ENCODE measurements at places on chromosomes 11 and 22. TPM values are rescaled to one million over a fixed set of nuclear protein-coding genes. Genes with fewer than 3 reads are reported as not detected.

- H3K27me3 ChIP-seq = no peaks in the 10 kb centered on the region
- DNase-seq = no peak
- H3K4me3 ChIP-seq = no peak overlapping the region
- no peaks in the 10 kb centered on the region for H3K4me1 ChIP-seq
These were observed 27.3 kb downstream of the SERGEF start for GRCh38 chr11:17985517-17985916.

GRCh38 chr22:30193031-30193775 is 53.4 kb downstream of the LIF start:
- DNase-seq = no peak
- H3K4me3 ChIP-seq = no peak overlapping the region
- H3K27ac ChIP-seq = no peak overlapping the region

GRCh38 chr11:78298291-78298771 is 109.6 kb downstream of the USP35 start:
- H3K4me1 ChIP-seq = peaks cover 9% of the 10 kb centered on the region
- no peaks in the 10 kb centered on the region for H3K36me3 ChIP-seq
- H3K27ac ChIP-seq = no peak overlapping the region
- no peak overlapping the region for H3K4me3 ChIP-seq
- H3K27me3 ChIP-seq = no peaks in the 10 kb centered on the region

GRCh38 chr22:45162531-45162930 is 1.2 kb upstream of the NUP50 start:
- DNase-seq = no peak
- no peaks in the 10 kb centered on the region for H3K27me3 ChIP-seq
- peak overlapping the region; percentile 86 for H3K27ac ChIP-seq
- H3K4me1 ChIP-seq = peaks cover 50% of the 10 kb centered on the region
- H3K36me3 ChIP-seq = peaks cover 41% of the 10 kb centered on the region

DNA sequence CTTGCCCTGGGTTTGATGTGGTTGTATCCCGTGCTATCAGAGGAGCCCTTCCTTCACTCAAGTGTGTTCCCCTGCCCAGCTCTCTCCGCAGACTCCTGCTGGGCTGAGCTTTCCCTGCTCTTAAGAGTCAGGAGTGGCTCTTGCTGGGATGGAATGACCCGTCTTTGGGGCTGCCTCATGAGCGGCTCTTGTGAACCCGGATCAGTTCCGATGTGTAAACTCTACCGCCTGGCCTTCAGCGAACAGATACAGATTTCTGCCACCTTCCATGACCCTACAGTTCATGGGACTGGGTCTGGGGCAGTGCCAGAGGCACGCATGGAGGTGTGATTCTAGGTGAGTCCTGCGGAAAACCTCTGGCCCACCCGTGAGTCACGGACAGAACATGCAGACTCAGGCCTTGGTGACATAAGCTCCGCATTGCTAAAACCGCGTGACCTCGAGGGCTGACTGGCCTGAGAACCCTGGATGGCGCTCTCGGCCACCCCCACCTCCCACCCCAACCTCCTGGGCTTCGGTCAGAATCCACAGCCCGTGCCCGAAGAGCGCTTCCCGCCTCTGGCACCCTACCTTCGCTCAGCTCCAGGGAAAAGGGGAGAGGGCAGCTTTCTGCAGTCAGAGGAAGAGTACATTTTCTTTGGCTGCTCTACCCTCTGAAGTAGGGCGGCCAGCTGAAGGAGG is 1.3 kb upstream of the ZBTB16 start:
- H3K27ac ChIP-seq = no peak overlapping the region
- peaks cover 33% of the 10 kb centered on the region for H3K27me3 ChIP-seq
- H3K4me3 ChIP-seq = no peak overlapping the region
- H3K36me3 ChIP-seq = no peaks in the 10 kb centered on the region
- no peak for DNase-seq
- peaks cover 4% of the 10 kb centered on the region for H3K4me1 ChIP-seq

OR4C16 gene
- not detected for total RNA-seq

FAM111A gene
- 87.9 TPM for total RNA-seq

MFRP gene
- total RNA-seq = not detected
